ENCODE measurements at places on chromosomes 16 and 17.

DNA sequence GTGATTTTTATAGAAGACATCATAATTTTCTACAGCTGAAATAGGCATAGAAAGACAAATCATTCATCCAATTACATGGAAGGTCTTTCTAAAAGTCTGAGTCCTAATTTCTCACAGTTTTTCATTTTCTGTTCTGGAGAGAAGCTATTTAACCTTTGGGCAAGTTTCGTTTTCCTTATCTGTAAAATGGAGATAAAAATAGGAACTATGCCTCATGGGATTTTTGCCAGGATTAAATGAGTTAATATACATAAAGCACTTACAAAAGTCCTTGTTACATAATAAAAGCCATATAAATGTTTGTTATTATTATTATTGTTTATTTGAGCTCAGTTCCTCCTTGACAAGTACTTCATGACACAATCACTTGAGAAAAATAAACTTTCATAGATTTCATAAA, 121.4 kb downstream of the SKAP1 start:
- no peak for DNase-seq

GRCh38 chr17:47229535-47230443, 20.6 kb downstream of the MYL4 start:
- peak; percentile 71 for DNase-seq

DNA sequence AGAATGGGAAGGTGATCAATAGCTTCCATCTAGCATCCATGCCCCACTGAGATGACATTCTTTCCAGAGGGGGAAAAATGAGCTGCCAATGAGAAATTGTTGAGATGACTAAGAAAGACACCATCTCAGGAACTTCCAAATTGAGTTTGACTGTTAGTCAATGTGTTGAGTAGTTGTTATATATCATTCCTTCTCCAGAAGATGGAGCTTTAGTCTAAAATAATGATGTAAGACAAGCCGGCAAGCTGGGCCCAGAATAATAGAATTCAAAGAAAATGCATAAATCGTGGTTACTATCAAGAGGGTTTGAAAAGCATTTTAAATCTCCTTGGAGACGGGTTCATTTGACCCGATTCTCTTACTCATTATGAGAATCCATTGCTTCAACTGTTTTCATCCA, 71.0 kb upstream of the ATF7IP2 start:
- peak; percentile 43 for DNase-seq

GRCh38 chr17:73203788-73204479, 11.1 kb downstream of the COG1 start:
- DNase-seq = peak; percentile 50

All from CD4-positive, alpha-beta T cell treated with Interleukin-4 for 4 hours (primary cell).